ENCODE measurements at places on chromosomes 4 and X.

DNA sequence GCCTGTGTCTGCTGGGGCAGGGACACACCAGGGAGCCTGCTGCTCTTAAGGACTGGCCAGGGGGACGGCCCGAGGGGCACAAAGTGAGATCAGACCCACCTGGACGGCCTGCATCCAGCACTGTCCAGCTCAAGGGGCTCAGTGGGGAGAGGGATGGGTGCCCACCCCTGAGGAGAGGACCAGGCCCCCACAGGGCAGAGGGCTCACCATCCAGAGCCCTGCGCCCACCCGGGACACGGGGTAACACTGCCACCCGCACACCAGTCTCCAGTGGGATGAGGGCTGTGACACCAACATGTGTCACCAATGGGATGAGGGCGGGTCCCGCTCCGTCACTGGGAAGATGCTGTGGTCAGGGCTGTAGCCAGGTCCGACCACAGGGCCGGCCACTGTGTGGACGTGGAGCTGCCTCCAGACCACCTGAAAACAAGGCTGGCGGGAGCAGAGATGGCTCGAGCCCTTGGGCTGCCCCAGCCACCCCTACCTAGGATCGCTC is 13.2 kb downstream of the DGKQ start:
- no peak for DNase-seq

DNA sequence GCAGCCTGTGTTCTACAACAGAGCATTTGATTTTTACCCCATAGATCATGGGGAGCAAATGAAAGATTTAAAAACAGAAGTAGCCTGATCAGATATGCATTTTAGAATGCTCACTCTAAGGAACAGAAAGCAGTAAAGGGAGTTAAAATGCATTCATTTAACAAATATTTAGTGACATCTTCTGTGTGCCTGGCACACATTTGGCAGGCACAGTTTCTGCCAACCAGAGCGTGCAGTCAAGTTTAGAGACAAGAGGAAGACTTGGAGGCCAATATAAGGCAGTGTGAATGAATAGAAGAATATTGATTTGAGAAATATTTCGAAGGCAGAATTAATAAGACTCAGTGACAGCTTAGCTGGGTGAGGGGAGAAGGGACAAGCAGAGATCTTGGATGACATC is 210.1 kb downstream of the KDR start:
- DNase-seq = no peak

DNA sequence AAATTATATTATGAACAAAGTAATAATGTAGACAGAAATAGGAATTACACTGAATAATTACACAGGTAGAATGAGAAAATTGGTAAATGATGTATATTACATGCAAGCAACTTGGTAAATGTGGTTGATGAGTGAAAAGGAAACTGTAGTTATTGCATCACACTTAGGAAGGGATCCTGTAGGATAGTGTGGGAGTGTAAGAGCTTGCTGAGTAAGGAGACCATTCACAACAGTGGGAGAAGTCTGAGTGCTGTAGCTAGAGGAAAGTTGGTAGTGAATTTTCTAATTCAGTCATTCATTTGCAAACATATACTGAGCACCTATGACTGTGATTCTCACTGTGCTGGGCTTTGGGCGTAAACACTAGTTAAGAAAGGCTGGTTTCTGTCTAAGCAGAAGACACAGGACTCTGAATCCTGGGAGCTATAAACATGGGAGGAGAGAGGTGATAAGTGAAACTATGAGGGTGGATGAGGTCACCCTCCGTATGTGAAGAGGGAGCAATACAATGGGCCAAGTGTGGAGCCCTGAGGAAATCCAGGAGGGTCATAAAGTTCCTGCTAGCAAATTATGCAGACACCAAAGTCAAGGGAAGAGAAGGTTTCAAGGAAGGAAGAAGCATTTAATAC is 14.2 kb upstream of the CPE start:
- no peak for DNase-seq

DNA sequence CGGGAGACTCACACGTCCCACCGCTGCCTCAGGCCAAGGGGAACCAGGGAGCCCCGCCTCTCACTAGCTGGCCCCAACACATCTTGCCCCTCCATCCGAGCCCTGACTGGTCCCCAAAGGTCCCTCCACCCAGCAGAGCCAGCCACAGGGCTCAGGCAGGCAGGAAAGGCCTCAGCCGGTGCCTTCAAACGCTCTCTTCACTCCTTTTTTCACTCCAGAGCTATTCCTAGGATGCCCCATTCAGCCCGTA is 1.5 kb upstream of the ARHGAP4 start:
- DNase-seq = no peak

DNA sequence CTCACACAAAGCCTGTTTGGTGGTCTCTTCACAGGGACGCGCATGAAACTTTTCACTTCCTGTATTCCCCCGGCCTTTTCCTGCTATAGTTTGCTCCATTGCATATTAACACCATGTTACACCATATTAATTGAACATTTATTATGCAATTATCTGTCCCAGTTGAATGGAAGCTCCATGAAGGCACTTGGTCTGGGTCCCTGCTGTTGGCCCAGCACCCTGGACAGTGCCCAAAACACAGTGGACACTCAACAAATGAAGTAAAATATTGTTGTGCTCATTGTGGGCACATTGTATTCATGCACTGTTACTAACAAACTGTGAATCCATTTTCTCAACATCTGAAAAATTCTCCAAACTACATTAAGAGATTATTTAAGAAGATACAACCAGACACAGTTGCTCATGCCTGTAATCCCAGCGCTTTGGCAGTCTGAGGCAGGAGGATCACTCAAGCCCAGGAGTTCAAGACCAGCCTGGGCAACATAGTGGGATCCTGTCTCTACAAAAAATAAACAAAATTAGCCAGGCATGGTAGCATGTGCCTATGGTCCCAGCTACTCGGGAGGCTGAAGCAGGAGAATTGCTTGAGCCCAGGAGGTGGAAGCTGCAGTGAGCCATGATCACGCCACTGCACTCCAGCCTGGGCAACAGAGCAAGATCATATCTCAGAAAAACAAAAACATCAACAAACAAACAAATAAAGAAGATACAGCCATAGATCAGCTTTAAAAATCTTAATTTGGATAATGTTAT is 292.7 kb upstream of the TENM3 start:
- no peak for DNase-seq

DNA sequence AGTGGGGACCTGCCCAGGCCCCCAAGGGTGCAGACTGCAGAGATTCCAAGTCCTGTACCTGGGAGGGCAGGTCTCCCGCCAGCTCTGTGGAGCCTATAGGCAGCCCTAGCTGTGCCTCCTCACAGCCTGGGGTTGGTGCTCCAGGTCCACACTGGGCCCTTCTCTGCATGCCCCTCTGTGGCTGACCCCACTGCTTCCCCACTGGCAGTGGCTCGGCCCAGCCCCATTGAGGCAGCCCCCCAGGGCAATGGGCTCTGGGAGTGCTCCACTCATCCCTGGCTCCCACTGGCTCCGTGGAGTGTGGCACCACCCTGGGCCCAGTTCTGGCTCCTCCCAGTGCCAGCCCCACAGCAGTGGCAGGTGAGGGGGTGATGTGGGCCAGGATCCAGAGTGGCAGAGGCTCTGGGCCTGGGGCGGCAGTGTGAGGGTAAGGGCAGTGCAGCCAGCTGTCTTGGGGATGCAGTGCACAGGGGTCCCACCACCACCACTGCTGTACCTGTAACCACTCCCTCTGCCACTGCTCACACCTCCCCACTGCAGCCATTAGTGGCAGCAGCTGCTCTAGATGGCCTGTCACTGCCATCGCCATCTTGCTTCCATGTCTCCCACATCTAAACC is 312.2 kb downstream of the GPM6A start:
- DNase-seq = no peak

GRCh38 chr4:19693936-19694570 is 557.7 kb upstream of the SLIT2 start:
- DNase-seq = no peak

DNA sequence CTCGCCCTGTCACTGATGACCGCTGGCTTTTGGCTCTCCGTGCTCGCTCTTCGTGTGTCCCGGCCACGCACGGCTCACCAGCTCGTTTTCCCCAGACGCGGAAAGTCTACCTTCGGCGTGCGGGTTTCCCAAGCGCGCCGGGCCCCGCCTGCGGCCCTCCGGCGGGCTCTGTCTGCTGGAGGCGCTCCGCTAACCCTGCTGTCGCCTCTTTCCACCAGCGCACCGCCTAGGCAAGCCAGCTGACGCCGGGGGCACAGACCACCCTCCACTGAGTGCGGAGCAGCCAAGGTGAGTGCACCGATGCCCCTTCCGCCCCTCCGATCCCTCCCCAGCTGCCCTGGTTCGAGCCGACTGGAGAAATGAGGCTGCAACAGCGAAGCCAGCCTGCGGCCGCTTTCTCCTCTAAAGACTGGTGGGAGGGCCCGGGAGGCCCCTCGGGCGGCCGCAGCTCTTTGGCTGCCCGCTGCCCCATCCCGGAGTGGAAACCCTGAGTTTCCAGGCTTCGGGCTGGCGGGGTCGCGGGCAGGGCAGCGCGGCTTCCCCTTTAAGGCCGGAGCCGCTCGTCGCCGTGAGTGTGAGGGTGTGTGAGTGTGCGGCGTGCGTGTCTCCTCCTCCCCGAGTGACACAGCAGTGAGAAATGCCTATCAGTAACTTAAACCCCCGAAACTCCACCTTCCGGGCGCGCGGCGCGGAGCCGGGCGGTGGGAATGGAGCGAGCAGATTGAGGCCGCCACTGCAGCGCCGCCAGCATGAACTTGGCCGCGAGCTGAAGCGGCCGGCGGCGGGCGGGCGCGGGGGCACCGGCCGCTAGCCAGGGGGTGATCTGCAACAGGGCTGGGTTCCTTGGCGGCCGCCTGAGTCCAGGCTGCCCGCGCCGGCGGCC is at the start of gene MAMLD1:
MAMLD1 (plus strand) TSS at position 719 of the 883 bp plus-strand sequence. CDS start 82,200 bp downstream, outside the sequence.
- peak; percentile 51 for DNase-seq

- DNase-seq = no peak
Observed at GRCh38 chrX:10367406-10367805, 210.6 kb downstream of the CLCN4 start.

- DNase-seq = no peak
Observed at GRCh38 chr4:71074452-71075299, 81.2 kb downstream of the DCK start.

- DNase-seq = no peak
Observed at GRCh38 chrX:87337267-87337666, 180.3 kb upstream of the KLHL4 start.

GRCh38 chr4:179225594-179225993 is 1783.4 kb upstream of the AGA start:
- DNase-seq = no peak

DNA sequence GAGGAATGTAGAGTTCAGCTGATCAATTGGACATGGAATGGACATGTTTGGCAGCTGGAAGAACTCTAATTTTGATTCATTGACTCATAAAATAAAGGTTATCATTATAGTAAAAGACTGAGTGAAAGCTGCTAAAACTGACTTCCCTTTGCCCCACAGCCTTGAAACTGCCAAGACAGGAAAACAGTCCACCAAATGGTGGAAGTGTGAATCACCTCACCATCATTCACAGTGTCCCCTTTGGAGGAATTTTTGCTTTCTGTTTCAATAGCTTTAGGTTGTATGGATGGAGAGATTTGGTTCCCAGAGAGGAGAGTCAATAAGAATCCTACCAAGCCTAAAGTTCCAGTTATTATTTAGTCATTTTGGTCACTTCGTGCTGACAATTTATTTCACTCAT is 20.8 kb upstream of the FREM3 start:
- DNase-seq = no peak

DNA sequence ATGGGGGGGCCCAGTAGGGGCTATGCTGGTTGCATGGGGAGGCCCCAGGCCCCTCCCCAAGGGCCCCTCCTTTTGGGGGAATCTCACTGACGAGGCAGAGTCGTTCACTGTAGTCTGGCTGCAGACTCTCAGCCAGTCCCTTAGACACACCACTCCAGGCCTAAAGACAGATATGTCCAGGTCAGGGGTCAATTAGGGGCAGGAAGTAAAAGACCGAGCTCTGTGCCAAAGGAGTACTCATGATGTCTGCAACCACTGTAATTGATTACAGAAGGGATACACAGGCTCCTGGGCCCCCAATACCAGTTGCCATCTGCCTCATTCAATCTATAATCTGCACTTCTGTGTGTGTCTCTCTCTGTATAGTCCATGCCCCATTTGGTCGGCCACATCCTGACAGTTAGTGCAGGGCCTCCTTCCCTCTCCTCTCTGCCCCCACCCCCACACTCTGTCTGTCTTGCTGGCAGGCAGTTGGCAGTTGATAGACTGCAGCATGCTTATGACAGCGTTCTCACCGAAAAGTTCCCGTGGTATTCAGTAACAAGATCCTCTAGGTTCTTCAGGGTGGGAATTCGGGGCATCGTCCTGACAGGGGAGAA is 1.3 kb upstream of the CXorf65 start:
- DNase-seq = no peak
